Stimulated activated CD8-positive, alpha-beta memory T cell treated with anti-CD3 and anti-CD28 coated beads, Interleukin-7, amount 100 ng/mL, for 1 hour (primary cell): ENCODE measurements at places on chromosomes 6 and 20.

DNA sequence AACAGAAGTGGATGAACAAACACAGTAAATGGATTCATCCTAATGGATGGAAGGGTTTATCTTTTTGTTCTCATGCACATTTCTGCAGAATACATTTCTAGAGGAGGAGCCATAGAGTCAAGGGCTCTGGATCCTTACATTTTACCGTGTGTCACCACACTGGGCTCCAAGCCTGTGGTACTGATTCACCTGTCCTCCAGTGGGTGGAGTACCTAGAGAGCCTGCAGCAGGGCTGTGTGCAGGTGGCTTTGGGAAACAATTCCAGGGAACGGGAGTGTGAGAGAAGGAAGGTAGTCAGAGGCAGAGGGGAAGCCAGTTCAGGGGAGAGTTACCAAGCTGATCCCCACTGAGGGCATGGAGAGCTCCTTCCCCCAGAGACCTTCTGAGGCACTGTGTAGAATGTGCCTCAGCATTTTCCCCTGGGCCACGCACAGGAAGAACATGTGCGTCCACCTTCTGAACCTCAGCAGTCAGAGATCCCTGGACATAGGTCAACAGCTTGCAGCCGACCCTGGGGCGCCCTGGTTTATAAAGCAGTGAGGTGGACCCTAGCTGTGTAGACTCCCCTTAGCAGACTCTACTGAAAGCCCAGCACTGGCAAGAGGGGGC, 85.3 kb upstream of the SLC22A23 start:
- DNase-seq = no peak

GRCh38 chr6:157516319-157517026, 135.5 kb downstream of the ZDHHC14 start:
- DNase-seq = no peak

DNA sequence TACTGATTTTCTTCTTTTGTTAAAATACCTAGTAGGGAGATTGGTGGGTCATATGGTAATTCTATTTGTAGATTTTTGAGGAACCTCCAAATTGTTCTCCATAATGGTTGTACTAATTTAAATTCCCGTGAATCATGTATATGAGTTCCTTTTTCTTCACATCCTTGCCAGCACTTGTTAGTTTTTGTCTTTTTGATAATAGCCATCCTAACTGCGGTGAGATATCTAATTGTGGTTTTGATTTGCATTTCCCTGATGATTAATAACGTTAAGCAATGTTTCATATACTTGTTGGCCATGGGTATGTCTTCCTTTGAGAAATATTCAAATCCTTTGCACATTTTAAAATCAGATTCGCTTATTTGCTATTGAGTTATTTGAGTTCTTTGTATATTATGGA, 110.9 kb downstream of the JAG1 start:
- no peak for DNase-seq

GRCh38 chr20:49281059-49281912, 3.4 kb upstream of the ZNFX1 start:
- no peak for DNase-seq

- no peak for DNase-seq
These were observed 45.9 kb downstream of the CDH4 start for GRCh38 chr20:61297986-61298385.

DNA sequence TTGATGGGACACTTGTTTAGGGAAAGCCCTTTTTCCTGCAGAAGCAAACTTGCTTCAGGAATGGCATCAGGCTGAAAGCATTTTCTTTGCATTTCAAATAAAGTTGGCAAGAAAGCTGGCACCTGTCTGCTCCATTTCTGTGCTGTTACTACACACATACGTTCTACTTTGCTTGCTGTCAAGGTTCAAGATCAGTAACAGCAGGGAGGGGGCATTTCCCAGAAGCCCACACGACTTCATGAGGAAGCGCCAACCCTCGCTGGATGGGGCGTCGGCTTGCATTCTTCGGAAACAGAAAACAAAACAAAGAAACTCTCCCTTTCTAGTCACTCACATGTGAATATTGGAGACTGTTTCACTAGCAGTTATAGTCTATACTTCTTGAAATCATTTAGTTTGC, 46.4 kb downstream of the AKAP12 start:
- DNase-seq = no peak

- DNase-seq = no peak
These were observed 68.7 kb downstream of the TOX2 start for GRCh38 chr20:43983359-43983758.

DNA sequence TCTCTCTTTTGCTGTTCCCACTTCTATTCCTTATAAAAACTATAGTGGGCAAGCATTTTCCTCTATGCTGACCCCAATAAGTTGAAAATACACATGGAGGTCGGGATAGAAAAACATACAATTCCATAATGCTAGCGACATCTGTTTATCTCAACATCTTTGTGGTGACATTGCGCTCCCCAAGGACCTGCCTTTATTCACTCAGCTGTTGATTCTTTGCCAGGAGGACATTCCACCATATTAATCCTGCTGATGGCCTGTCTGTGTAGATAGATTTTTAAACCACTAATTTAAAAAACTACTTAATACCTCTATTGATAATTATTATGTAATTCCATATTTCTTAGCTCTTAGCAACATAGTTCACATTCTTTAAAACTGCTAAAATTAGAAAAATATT, 555.3 kb upstream of the MAP3K7 start:
- DNase-seq = no peak

DNA sequence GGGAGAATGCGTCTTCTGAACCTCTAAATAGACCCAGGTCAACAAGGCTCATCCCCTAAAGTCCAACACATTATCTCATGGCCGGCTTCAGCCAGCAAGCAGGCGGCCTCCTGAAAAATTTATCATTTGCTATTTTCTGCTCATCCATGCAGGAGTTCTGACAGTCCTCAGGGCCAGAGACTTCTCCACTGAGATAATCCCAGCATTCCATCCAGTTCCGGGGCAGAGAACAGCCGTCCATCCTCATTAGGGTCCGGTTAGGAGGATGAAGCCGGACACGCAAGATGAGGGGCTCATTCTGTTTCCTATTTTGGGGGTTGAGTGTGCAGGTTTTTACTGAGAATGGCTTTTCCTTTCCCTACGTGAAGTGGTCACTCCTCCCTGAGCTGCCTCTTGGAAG, 258.1 kb downstream of the PREX1 start:
- no peak for DNase-seq

GRCh38 chr6:48611332-48611731, 500.3 kb upstream of the PTCHD4 start:
- DNase-seq = no peak

- DNase-seq = no peak
These were observed 470.8 kb upstream of the ZNF337 start for GRCh38 chr20:26167499-26167898.

- no peak for DNase-seq
These were observed 126.5 kb upstream of the AFDN start for GRCh38 chr6:167700199-167700598.

DNA sequence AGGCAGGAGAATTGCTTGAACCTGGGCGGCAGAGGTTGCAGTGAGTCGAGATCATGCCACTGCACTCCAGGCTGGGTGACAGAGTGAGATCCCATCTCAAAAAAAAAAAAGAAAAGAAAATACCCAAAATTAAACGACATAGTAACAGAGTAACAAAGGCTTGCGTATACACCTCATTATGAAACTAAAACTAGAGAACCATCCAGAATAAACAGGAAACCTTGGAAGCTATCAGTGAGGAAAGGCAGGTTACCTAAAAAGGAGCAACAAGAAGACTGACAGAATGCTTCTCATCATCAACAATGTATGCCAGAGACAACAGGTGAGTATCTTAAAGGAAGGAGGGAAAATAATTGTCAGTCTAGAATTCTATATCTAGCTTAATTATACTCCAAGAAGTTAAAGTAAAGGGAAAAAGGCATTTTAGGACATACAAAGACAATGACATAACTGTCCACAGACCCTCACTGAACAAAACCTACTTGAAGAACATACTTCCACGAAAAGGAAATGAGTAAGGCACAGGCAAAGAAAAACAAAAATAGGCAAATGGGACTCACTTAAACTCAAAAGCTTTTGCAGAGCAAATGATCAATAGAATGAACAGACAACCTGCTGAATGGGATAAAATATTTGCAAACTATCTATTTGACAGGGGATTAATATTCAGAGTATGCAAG, 64.1 kb upstream of the NT5E start:
- no peak for DNase-seq

- DNase-seq = no peak
These were observed 14.8 kb upstream of the MYL9 start for GRCh38 chr20:36526521-36527011.

- DNase-seq = no peak
These were observed 40.4 kb downstream of the DNAAF9 start for GRCh38 chr20:3367089-3367488.

GRCh38 chr20:17636523-17637412, 45.3 kb downstream of the RRBP1 start:
- DNase-seq = no peak

DNA sequence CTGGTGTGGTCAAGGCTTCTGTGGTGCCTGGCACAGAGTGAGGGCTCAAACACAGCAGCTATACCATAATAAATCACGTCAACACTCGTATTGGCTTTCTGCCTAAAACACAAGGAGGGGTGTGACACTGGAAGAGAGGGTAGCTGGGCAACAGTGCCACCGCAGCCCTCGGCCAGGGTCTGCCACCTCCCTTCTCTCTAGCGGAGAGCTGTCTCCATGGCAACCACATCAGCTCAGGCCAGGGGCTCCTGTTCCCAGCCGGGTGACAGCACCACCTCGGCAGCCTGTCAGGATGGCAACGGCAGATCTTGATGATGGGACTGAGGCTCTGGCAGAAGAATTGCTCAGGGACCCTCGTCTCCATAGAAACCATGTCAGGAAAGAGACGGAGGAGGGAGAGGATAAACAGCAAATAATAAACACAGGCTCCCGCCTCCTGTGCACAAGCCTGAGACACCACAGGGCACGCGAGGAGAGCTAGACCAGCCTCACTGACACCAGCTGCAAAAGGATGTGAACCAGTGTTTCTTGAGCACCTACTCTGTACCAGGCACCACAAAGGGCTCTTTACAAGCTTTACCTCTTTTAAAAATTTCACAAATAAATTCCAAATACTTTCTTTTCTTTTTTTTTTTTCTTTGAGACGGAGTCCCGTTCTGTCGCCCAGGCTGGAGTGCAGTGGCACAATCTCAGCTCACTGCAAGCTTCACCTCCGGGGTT, 50.4 kb upstream of the TLDC2 start:
- no peak for DNase-seq

DNA sequence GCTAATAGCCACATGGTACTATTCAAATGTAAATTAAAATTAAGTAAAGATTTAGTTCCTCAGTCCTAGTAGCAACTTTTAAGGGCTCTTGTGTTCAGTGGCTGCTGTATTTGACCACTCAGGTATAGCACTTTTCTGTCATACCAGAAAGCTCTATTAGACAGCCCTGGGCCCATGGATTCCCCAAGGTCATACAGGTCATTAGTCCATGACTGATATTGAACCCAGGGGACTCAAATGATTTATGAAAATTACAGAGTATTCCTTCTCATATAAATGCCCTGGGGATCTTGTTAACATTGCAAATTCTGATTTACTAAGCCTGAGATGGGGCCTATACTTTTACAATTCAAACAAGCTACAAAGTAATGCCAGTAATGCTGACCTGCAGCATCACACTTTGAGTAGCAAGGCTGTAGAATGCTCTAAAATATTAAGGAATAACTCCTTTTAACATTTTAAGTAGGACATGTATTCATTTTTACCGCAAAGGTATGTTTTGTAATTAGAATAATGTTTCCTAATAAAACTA, 29.6 kb downstream of the RNF217 start:
- no peak for DNase-seq

- no peak for DNase-seq
These were observed 336.1 kb downstream of the CDC5L start for GRCh38 chr6:44723439-44724197.

GRCh38 chr6:148524976-148525375, 182.3 kb downstream of the SASH1 start:
- DNase-seq = no peak

DNA sequence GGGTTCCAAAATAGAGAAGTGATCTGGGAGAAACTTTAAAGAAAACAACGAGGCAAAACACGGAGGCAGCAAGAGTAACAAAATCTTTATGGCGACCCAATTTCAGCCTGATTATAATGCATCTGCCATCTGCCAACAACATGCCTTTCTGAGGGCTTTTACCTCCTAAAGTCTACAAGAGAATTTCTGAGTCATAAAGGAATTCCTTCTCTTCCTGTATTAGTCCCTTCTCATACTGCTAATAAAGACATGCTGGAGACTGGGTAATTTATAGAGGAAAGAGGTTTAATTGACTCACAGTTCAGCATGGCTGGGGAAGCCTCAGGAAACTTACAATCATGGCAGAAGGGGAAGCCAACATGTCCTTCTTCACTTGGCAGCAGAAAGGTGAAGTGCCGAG, 226.6 kb downstream of the HACE1 start:
- DNase-seq = no peak

- no peak for DNase-seq
These were observed 199.2 kb downstream of the UBE3D start for GRCh38 chr6:82866446-82866845.

DNA sequence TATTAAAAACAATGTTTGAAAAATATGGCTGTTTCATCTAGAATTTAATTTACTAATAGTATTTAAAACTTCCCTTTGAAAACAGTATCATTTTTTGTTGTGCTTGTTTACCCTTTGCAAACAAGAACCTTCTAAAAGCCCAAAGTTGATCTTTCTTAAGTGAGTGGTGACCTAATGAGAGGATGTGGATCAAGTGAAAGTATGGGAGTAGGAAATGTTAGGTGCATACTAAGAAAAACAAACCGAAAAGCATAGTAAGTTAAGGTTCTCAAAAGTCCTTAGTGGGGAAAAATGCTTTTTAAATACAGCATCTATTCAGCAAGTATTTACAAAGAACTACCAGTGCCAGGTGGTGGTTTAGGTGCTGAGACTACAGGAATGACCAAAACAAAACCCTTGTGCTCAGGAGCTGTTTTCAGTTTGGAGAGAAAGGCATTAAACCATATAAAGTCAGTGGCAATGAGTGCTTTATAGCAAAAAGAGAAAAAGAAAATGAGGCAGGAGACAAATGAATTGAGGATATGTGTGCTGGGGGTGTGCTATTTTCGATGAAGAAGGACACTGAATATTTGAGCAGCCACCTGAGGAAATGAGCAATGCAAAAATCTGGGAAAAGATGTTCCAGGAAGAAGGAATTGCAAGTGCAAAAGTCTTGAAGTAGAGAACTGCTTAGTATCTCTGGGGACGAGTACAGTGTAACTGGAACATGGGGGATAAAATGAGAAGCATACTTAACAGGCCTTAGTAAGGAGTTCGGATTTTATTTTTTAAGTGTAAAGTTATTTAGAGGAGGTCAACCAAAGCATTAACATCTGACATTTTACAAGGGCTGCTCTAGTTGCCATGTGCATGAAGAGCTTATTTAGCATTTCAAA, 24.0 kb downstream of the RNF146 start:
- no peak for DNase-seq
